ENCODE measurements at places on chromosomes 6 and 20. TPM values are rescaled to one million over a fixed set of nuclear protein-coding genes. Genes with fewer than 3 reads are reported as not detected.

Gene SLC17A9
- 10.4 TPM for total RNA-seq

Gene VIP
- 1.5 TPM for total RNA-seq

Gene SMIM26
- 56.4 TPM for total RNA-seq

Gene ROMO1
- total RNA-seq: 81.7 TPM

Gene CASS4
- 23.9 TPM for total RNA-seq

Gene AVP
- not detected for total RNA-seq

Gene FKBP1C
- total RNA-seq: 1.1 TPM

Gene TMEM14A
- total RNA-seq: 14.6 TPM

Gene LY6G6F
- 0.97 TPM for total RNA-seq

Gene CTCFL
- not detected for total RNA-seq

Gene KCNK5
- total RNA-seq: 10.9 TPM

Gene ACTR5
- 6.0 TPM for total RNA-seq

Gene POPDC3
- total RNA-seq: 0.80 TPM
